Uterine smooth muscle cell (primary cell): ENCODE measurements at places on chromosomes 13 and 19. TPM values are rescaled to one million over a fixed set of nuclear protein-coding genes. Genes with fewer than 3 reads are reported as not detected.

Gene RGS9BP
- 0.22 and 0.50 TPM in 2 replicates for total RNA-seq

Gene CELF5
- total RNA-seq = not detected in 2 replicates

Gene ZNF382
- total RNA-seq = 6.8 and 9.6 TPM in 2 replicates

Gene ZNF441
- total RNA-seq = 13.0 and 16.4 TPM in 2 replicates

Gene ZNF625
- total RNA-seq = 11.2 and 14.5 TPM in 2 replicates

Gene GZMM
- 0.12 TPM in 1 of 2 replicates, not detected in the other for total RNA-seq

Gene ZMYM2
- total RNA-seq = 43.4 and 55.7 TPM in 2 replicates

Gene DNASE2
- 13.5 and 35.4 TPM in 2 replicates for total RNA-seq

Gene RASGRP4
- not detected in 2 replicates for total RNA-seq

Gene ZNF132
- total RNA-seq = 9.2 and 10.6 TPM in 2 replicates

Gene RUBCNL
- 2.8 and 20.0 TPM in 2 replicates for total RNA-seq

Gene ZNF763
- 0.55 and 1.1 TPM in 2 replicates for total RNA-seq

Gene B3GNT8
- 1.5 TPM in 2 replicates for total RNA-seq

Gene ACTMAP
- 0.77 and 1.1 TPM in 2 replicates for total RNA-seq

Gene ANKLE1
- 0.44 and 1.00 TPM in 2 replicates for total RNA-seq

Gene CBY2
- total RNA-seq = not detected in 2 replicates

Gene ZIK1
- 4.7 and 9.2 TPM in 2 replicates for total RNA-seq

Gene IL17D
- 1.00 and 1.4 TPM in 2 replicates for total RNA-seq

Gene IL12RB1
- not detected in 2 replicates for total RNA-seq

Gene VSTM1
- total RNA-seq = not detected in 2 replicates

Gene ATXN8OS
- total RNA-seq = not detected in 2 replicates

Gene BAX
- total RNA-seq = 64.2 and 70.1 TPM in 2 replicates

Gene NRTN
- total RNA-seq = not detected in 2 replicates

Gene LYL1
- 0.77 and 1.1 TPM in 2 replicates for total RNA-seq

Gene TNFSF9
- total RNA-seq = 0.11 TPM in 1 of 2 replicates, not detected in the other

Gene PRX
- total RNA-seq = 1.4 and 3.9 TPM in 2 replicates

Gene PTPRH
- 7.4 and 15.3 TPM in 2 replicates for total RNA-seq

Gene KIR2DL3
- not detected in 2 replicates for total RNA-seq

Gene MISP3
- total RNA-seq = 0.11 and 0.25 TPM in 2 replicates

Gene KLK10
- total RNA-seq = not detected in 2 replicates

Gene THSD8
- 0.22 TPM in 1 of 2 replicates, not detected in the other for total RNA-seq

Gene ZNF99
- total RNA-seq = under 0.01 TPM in 1 of 2 replicates, not detected in the other

Gene PABPC3
- total RNA-seq = 0.11 and 0.37 TPM in 2 replicates

Gene SIGLEC5
- not detected in 2 replicates for total RNA-seq

Gene B3GLCT
- 7.1 and 11.8 TPM in 2 replicates for total RNA-seq

Gene DMAC2
- 42.5 and 44.4 TPM in 2 replicates for total RNA-seq

Gene DIS3
- total RNA-seq = 49.4 and 59.5 TPM in 2 replicates

Gene CAPN12
- not detected in 2 replicates for total RNA-seq

Gene LRRC8E
- 9.2 and 10.7 TPM in 2 replicates for total RNA-seq

Gene IRGC
- total RNA-seq = not detected in 2 replicates

Gene ZNF486
- total RNA-seq = 7.2 and 8.7 TPM in 2 replicates

Gene FRY
- total RNA-seq = 13.6 and 50.4 TPM in 2 replicates

Gene TMEM150B
- not detected in 2 replicates for total RNA-seq

Gene CNN1
- 20.4 and 37.0 TPM in 2 replicates for total RNA-seq

Gene CACNA1A
- total RNA-seq = 10.1 and 18.1 TPM in 2 replicates

Gene SHC2
- 0.77 and 2.7 TPM in 2 replicates for total RNA-seq

Gene CGB3
- total RNA-seq = not detected in 2 replicates

Gene CGB1
- not detected in 2 replicates for total RNA-seq

Gene CARS2
- 108 and 157 TPM in 2 replicates for total RNA-seq

Gene CDX2
- not detected in 2 replicates for total RNA-seq

Gene PSG6
- 0.11 TPM in 1 of 2 replicates, not detected in the other for total RNA-seq

Gene C19orf67
- not detected in 2 replicates for total RNA-seq

Gene FGF21
- not detected in 2 replicates for total RNA-seq

Gene PCDH9
- 3.2 and 3.6 TPM in 2 replicates for total RNA-seq

Gene KLHL1
- not detected in 2 replicates for total RNA-seq

Gene METTL21C
- total RNA-seq = not detected in 2 replicates

Gene ZBTB32
- total RNA-seq = not detected in 2 replicates

Gene DBP
- total RNA-seq = 3.9 and 7.6 TPM in 2 replicates

Gene ZNF471
- 2.3 and 4.4 TPM in 2 replicates for total RNA-seq
